Mesothelial cell of epicardium (in vitro differentiated cells): ENCODE measurements at places on chromosomes 7 and 10.

DNA sequence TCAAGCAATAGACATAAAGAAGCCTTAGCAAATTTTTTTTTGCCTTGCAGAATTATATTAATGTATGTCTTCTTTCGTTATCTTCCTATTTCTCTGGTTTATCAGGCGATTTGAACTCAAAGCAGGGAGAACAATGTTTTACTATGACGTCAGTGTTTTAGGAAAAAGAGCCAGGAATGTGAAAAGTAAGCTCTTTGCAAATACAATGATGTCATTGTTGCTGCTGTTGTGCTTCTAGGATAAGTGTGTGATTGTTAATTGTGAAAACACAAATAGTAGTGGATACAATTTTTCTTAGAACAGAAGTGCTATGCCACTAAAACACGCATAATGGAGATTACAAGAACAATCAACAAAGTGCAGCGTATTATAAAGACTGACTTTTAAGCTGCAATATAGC is 9.5 kb upstream of the AUTS2 start:
- no peak for DNase-seq

- DNase-seq: no peak
Observed at GRCh38 chr10:46215426-46215825, 71.4 kb upstream of the ANTXRL start.

DNA sequence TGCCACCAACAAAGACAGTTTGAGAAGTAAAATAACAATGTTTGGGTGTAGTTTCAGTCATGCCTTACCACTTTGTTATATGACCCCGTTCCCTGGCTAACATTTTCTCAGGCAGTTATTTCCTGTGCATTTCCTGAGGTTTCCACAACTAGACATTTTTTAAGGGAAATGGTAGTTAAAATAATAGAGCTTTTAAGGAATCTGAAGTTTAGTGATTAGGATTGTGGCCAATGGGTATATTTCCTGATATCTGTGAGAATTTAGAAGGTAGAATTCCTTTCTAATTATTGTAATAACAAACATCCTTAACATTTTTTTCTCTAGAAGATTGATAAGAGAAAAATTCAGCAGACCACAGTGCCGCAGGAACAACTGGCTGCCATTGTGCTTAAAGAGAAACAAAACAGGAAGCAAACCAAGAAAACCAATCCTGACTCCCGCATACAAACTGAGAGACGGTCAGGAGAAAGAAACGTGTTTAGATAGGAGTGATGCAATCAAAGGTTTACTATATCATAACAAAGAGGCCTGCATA is 193.6 kb downstream of the MBL2 start:
- no peak for DNase-seq

DNA sequence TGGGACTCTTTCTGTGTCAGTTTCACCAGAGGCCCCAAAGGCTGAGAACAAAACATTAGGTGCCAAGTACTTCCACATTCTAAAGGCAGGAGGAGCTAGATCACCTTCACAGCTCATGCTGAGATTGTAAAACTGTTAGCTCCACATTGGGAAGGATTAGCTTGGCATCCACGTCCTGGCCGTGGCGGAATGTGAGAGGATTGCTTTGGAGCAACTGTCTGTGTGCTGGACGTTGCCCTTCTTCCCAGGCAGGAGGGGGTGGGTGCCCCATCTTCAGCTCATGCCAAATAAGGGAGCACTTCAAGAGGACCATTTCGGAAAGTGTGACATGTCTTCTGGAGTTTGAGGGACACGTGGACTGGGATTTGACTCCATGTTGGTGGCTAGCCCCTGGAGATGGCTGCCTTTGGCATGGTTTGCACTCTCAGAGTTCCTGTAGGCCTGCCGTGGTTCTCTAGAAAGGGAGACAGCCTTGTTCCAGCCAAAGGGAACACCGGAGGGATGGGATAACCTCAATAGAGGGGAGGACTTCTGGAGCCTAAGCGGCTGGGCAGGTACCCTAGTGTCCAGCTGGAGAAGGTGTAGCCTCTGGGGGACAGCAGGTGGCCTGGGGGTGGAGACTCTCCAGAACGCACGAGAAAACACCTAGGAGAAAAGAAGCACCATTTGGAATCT is 19.9 kb upstream of the FMC1 start:
- DNase-seq: no peak

DNA sequence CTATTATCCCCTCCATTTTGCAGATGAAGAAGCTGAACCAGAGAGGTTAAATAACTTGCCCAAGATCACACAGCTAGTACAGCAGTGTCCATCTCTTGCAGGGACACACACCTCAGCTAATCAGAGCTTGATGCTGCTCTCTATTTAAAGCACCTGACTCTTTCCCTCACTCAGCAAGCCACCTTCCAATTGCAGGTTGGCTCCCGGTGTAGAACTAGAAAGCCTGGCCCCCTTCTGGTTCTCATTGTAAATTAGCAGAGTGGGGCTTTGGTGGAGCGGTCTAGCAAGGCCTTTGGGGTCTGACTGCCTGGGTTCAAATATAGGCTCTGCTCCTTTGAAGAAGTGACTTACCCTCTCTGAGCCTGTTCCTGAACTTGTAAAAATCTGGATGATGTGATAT is 176.4 kb downstream of the NEURL1 start:
- DNase-seq: no peak

DNA sequence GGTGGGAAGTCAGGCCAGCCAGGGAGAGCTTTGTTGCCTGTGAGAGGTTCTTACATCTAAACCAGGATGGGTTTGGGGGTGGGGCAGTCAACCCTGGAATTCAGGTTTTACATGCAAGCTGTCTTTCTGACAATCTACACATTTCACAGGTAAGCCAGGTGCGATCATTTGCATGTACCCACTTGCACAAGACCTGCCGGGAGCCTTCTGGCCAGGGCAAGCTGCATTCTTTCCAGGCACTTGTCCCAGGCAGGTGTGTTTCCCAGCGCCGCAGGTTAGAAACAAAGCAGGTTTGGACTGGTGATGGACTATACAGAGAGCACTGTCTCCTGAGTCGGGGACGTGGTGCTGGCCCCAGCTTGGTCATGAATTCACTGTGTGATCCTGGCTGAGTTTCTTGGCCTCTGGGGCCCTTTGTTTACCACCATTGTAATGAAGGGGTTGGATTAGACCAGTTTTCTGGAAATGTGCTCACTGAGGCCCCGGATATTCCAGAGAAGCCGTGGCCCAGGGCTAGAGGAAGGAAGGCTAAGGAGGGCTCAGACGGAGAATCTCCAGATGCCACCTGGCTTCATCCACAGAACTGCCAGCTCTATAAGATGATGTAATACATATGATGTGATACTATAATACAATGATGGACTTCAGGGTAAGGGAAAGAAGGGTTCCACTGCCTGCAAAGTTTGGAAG is 205.2 kb upstream of the SVIL start:
- DNase-seq: no peak

- DNase-seq: no peak
Observed at GRCh38 chr7:148276314-148277041, 314.1 kb upstream of the C7orf33 start.

DNA sequence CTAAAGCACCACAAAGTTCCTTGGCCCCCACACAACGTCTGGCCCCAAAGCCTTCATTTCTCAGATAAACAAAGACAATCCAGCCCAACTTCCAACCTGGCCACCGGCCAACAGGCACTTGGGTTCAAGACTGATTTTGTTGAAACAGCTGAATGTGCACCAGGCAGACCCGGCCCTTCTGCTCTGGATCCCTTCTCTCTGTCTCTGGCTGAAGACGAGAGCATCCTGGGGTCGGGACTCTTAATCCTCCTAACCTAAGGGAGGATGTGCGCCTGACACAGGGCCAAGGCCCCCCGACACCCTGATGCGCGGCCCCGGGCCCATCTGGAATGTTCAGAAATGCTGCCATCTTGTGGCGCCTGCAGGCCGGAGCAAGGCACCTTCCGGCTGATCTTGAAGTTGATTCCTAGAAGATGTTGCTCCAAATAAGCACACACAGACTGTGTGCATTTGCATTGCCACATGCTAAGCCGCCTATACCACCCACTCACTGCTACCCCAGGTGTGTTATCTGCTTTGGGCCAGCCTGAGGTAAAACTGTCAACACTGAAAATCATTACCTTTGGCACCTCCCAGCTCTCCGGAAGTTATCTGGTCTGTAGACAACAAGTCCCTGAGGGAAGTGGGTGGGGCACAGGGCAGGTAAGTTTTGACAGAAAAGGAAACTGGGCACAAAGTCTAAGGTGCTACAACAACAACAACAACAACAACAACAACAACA is 98.4 kb upstream of the HABP2 start:
- peak; percentile 61 for DNase-seq

DNA sequence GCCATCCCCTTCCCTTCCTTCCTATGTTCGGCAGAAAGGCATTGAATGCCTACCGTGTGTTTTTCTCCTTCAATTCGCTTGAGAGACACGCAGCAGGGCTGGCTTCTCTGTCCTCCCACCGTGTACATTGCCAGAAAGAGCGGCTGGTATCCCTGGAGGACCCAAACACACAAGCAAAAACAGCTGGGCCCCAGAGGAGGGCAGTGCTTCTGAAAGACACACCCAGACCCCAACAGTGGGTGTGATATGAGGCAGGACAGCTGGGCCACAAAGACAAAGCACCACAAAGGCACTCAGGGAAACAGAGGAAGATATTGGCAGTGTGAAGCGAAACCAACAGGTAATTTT is 133.1 kb upstream of the SH2B2 start:
- DNase-seq: no peak

- DNase-seq: no peak
Observed at GRCh38 chr7:102236102-102236501, 50.6 kb upstream of the SH2B2 start.

GRCh38 chr7:70693686-70694433 is 438.1 kb upstream of the GALNT17 start:
- peak; percentile 68 for DNase-seq

DNA sequence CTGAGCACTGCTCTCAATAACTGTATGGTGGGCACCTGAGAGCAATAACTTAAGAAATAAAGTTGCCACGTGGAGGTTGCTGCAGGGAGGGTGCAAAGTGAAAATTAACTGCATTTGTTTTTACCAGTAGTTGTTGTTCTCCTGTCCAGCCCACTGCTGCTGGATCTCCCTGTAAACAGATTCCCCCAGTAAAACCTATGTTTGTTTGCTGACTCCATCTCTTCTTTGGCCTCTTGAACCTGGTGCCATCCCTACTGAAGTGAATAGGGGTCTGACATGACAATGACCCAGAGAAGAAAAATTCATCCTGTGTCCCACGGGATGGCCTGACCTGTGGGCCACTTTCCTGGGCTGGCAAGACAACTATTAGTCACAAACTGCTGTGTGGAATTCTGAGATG is 1.7 kb downstream of the MBL2 start:
- DNase-seq: no peak

DNA sequence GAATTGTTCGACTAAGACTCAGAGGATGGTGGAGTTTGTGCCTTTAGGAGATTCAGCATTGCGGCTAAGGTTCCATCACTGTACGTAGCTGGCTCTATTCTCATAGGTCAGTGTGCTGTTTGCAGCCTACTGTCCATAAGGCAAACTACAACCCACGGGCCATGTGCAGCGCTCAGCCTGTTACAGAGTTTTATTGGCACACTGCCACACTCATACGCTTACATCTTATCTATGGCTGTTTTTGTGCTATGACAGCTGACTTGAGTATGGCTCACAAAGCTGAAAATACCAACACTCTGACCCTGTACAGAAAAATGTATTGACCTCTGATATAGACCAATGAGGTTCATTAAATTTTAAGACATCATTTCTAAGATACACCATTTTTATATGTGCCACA is 114.5 kb downstream of the ARID5B start:
- no peak for DNase-seq

DNA sequence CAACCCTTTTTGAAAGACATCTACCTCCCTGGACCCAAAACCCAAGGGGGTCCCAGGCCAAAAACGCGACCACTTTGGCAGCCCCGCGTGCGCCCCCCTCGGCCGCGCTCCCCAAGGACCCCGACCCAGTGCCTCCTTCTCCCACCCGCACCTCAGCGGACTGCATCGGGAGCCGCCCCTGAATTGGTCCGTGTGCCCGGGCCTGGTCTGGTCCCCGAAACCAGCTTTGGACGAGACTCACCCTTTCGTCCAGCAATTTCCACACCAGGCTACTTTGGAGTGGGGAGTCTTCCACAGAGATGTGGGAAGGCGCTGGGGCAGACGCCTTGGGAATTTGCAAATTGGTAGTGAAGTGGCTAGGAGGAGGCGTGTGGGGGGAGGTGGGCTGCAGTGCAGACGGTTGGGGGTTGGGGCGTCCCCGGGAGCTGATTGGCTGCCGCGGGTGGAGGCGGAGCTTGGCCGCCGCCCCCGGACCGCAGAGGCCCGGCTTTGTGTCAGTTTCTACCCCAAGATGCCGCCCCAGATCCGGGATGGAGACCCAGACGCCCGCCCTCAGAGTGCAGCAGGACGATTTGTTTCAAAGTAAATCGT is 16.9 kb downstream of the TCAF1 start:
- DNase-seq: peak; percentile 58

DNA sequence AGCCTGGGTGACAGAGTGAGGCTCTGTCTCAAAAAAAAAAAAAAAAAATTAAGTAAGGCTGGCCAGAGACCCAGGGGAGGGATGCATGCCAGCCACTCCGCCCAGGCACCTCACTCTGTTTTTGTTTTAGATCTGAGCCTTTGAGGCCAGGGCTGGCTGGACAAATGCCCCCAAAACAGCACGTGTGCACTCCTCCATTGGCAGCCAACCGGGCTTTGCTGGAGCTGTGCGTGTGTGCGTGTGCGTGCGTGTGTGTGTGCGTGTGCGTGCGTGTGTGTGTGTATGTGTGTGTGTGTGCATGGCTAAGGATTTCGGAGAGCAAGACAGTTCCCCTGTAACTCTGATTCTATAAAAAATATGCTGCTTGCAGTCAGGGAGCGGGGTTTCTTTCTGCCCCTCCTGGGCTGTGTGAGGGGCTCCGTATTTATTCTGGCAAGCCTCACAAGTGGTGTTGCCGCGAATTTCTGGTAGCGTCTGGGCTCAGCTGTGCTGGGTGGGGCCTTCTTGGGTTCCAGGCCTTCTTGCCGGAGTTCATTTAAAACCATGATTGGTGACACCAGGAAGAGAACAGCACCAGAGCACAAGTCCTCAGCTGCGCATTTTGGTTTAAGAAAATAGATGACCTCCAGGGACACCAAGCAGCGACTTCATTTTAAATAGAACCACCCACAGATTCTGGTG is 28.1 kb upstream of the UNCX start:
- no peak for DNase-seq

- DNase-seq: no peak
Observed at GRCh38 chr10:77552252-77552651, 85.4 kb downstream of the KCNMA1 start.

DNA sequence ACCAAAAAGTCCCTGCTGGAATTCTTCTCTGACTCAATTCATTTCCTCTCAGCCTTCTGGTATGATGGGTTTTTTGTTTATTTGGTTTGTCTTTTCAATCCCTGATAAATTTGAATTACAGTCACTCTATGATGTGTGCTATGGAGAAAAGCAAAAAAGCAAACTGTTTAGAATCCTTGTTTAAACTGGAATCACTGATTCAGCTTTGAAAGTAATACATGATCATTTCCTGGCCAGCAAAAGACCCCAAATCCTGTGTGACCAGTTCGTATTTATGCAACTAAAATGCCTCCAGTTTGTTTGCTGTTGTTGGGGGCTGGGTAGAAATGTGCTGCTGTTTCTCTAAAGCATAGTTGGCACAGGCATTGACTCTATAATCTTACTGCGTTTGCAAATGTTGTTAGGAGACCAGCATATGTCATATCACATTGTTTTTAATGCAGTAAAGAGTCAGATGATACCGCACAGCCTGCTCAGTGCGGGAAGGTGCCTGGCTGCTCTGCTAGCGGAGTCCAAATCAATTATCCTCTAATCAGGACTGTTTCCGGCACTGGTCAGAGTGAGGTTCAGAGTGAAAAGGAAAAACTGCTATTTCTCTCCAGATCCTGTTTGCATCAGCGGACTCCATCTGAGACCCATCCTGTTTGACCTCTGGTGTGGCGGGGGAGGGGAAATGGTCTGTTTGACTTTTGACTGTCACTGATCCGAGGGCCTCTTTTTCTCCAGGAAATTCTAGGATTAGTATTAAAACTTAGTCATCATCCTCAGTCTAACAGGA is 40.6 kb upstream of the ADD3 start:
- DNase-seq: no peak
